ENCODE measurements at places on chromosomes 16 and 17. TPM values are rescaled to one million over a fixed set of nuclear protein-coding genes. Genes with fewer than 3 reads are reported as not detected.

CA5A gene
- total RNA-seq = not detected

CACNA1H gene
- 0.07 TPM for total RNA-seq

CCL13 gene
- not detected for total RNA-seq

KRT39 gene
- not detected for total RNA-seq

TBC1D26 gene
- total RNA-seq = not detected

TP53TG3 gene
- not detected for total RNA-seq

KRT12 gene
- total RNA-seq = not detected

GUCY2D gene
- total RNA-seq = not detected

SERPINF2 gene
- not detected for total RNA-seq

CNGB1 gene
- 0.11 TPM for total RNA-seq

CES5A gene
- total RNA-seq = not detected
